ENCODE measurements at places on chromosomes 7 and 10.

- peak; percentile 48 for DNase-seq
These were observed 28.7 kb downstream of the ICA1 start for GRCh38 chr7:8232999-8233847.

DNA sequence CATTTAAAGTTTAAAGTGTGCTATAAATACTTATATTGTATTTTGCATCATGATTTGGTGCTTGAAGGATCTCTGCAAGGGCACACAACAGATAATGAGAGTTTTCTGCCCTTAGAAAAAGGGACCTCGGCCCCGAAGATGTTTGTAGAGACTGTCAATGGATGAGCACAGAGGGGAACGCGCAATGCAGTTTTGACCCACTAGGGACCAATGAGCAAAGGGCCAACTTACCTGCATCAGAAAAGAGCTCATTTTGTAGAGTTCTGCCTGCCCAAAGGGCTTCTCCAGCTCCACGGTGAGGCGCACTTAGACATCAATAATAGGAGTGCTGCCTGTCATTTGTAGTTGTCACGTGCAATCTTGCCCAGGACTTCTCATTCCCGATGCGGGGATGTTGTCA, 91.1 kb downstream of the BUB3 start:
- DNase-seq, result no peak

DNA sequence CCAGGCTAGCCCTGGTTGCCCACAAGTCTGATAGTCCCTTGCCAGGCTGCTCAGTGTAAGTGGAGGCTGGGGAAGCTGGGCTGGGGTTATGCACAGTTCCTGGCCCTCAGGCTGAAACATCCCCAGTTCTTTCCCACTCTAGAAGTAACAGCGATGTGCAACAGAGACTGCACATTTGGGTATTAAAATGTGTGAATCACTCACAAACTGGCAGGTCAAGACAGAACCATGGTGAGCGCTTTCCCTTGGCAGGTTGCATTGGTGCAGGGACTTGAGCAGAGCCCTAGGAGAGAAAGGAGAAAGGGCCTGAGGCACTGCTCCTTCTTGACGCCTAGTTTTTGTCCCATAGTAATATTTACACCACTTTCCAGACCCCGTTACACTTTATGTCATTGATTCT, 56.1 kb upstream of the SLC35B4 start:
- no peak for DNase-seq

GRCh38 chr7:113100121-113100603, 13.5 kb upstream of the GPR85 start:
- no peak for DNase-seq

- DNase-seq, result no peak
These were observed 295.5 kb downstream of the AHR start for GRCh38 chr7:17593819-17594419.

GRCh38 chr10:71664585-71664984, 55.0 kb downstream of the C10orf105 start:
- no peak for DNase-seq

DNA sequence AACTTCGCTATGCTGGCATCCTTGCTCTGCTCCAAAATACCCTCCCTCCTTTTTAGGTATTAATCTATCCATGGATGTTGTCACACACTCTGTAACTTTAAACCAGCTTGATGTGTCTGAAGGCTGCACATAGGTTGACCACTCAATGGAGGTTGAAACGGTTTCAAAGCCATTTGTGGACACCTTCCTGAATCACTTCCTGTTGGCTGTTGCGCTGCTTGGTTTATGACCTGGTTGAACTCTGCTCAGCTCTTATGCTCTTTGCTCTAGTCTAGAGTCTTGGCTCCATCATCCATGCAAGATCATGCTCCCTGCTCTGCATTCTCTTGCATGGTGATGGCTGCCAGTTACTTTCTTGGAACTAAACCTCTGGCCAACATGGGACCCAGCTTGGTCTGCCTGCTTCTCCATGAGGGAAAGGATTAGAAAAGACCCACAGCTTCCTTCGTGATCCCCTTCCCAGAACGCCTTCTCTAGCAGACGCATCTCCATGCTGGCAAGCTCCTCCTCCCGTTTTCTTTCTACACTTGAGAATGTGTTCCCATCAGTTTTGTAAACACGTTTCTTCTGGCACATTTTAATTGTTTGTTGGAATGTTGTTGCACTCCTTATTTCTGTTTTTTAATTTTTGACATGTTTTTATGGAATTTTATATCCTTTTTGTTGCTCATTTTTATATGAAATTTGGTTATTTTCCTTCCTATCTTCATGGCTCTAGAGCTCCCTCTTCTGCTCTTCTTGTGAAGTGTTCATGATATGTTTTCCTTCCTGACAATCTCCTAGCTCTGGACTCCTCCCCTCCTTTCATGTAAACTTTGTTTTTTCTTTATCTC, 149.8 kb downstream of the XPNPEP1 start:
- DNase-seq, result no peak

- no peak for DNase-seq
These were observed 46.8 kb downstream of the FAM107B start for GRCh38 chr10:14727924-14728323.

Data from T-helper 2 cell (primary cell).